ENCODE measurements at places on chromosomes 2 and 18.

DNA sequence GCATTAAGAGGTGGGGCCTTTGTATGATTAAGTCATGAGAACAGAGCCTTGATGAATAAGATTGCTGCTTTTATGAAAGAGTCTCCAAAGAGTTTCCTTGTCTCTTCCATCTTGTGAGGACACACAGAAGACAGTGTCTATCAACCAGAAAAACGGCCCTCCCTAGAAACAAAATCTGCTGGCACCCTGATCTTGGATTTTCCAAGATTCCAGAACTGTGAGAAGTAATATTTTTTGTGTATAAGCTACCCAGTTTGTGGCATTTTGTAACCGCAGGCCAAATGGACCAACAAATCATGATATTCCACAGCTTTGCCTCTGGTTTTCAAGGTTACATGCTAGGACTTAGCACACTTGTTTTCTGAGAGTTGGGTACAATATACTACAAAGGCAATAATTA lies 687.8 kb downstream of the TDRD15 start:
- no peak for DNase-seq

DNA sequence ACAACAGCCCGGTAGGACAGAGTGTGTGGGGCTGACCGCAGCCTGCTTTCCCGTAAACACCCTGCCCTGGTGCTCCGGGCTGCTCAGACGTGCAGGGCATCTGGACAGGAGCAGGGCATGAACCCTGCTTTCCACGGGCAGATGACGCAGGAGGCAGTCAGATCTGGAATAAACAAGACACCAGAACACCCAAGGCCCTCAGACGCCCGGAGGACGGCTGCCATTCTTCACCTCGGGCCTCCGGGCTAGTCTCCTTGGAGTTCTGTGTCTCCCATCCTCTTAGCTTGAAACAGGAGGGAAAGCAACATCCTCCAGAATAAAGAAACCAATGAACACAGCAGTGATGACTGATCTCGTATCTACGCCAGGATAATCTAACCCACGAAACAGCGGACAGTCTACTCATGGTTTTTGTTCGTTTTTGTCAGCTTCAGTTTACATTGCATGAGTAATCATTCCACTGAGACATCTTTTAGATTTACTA lies 7.3 kb downstream of the PXDN start:
- DNase-seq = no peak

GRCh38 chr2:85744741-85745601 lies 8.8 kb upstream of the ATOH8 start:
- DNase-seq = no peak

- no peak for DNase-seq
Measured at GRCh38 chr18:37701967-37702366, 136.4 kb upstream of the CELF4 start.

GRCh38 chr2:234564699-234565098 lies 67.8 kb upstream of the ARL4C start:
- no peak for DNase-seq

- no peak for DNase-seq
Measured at GRCh38 chr2:82789851-82790205, 1669.3 kb downstream of the SUCLG1 start.

- no peak for DNase-seq
Measured at GRCh38 chr2:124693156-124693555, 668.1 kb downstream of the CNTNAP5 start.

DNA sequence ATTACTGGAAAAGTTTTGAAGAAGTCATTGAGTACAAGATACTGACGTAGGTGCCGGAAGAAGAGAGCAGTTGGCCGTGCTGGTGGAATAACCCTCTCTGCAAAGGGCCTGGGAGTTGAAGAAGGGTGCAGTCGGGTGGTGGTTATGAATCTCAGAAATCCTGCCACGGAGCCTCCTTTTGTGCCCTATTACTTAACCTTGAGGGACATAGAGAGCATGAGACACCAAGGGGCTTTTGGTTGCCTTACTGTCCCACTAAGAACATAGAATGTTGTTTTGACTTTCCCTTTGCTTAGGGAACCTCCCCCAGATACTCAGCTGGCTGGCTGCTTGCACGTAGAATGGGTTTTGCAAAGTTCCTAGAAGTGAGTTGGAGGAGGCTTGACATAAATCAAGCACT lies 1.3 kb upstream of the CD28 start:
- DNase-seq = peak; percentile 69

- DNase-seq = no peak
Measured at GRCh38 chr18:43886341-43886740, 609.1 kb upstream of the SYT4 start.

GRCh38 chr2:74551530-74551929 lies 2.2 kb downstream of the LOXL3 start:
- no peak for DNase-seq

DNA sequence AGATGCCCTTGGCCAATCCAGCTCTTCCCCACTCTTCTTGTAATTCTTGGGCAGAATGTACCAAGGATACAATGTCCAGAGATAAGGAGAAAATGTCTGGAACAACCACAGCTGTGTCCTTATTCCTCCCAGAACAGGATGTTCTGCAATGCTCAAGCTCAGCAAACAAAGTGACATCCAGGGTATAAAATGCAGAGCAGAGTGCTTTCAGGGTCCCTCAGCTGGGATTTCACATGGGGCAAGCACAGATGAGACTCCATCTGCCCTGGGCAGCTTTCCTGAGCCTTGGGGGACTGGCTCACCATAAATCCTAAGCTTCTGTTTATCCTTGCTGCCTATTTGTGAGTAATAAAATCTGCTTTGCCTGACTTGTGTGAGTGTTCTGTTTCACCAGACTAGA lies 127.4 kb downstream of the VAPA start:
- DNase-seq = no peak

DNA sequence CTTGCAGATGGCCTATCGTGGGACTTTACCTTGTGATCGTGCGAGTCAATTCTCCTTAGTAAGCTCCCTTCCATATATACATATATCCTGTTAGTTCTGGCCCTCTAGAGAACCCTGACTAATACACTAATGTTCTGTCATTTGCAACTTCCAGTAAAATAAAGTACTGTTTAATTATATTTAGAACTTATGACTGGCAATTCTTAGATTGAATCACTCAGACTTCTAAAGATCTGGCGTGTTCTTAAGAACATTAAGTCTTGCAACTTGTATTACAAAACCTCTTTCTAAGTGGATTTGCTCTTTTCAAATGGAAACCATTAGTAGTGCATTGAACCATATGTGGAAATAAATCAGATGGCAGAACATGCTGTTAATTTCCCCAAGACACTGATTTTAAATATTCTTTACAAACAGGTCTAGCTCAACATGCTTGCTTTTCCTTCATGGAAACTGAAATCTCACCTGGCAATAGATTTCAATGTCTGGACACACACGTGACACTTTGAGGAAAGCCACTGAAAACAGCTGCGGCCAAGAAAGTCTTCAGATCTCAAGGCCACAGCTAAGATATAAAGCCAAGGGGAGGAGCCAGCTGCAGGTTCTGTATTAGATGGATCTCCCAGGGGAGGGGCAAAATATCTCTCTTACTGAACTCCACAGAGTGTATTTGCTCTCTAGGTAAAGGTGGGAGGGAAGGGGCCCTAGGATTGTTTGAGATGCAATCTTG lies 50.6 kb downstream of the PMAIP1 start:
- no peak for DNase-seq

- DNase-seq = no peak
Measured at GRCh38 chr2:42192652-42193566, 23.8 kb downstream of the EML4 start.

DNA sequence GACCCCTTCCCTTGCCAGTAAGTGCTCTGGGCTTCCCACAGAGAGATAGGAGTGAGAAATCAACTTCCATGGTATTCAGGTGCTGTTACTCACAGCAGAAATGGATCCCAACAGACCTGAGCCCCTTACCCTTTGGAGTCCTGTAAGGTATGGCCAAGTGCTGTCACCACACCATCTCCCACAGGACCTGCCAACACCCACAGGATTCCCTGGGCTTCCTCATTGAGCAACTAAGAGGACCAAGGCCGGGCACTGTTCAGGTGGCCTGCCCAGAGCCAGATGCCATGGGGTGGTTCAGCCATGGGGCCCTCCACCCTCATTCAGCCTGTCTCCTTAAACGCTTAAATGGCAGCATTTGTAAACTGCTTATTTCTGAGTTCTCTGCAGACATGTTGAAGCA lies 166.2 kb downstream of the TRIM43 start:
- DNase-seq = no peak

DNA sequence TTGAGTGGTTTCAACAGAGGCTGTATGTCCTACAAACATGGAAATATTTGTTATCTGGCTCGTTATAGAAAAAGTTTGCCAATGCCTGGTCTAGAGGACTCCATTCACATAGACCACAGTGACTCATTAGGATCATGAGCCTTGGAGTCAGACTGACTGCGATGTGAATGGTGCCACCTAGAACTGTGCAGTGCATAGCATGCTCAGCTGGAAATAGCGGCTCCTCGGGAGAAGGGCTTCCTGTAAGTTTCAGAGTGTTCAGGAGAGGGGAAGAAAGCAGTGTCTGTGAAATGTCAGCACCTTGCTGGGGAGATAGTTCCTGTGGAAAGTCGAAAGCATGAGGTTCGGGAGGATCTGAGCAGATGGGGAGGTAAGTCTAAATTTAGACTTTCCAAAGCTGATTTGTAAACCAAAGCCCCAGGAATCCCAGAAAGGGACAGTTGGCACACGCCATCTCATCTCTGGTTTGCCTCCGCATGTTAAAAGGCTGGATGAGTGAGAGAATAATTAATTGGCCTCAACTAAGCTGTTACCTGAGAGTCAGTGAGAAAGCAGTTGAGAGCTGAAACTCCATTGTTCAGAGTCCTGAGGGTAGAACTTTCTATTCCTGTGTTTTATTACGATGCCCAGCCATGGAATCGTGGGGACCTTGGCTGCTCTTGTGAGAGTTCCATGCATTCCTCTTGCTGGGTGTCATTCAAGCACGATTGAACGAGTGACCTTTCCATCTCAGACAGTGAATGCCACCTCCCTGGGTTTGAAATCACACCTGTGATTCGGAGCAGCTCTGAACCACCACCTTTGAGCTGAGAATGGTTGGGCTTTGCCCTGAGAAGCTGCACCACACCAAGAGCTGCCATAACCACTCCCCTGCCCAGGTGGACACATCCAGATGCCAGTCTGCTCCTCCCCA lies 99.5 kb downstream of the MAPK4 start:
- no peak for DNase-seq

DNA sequence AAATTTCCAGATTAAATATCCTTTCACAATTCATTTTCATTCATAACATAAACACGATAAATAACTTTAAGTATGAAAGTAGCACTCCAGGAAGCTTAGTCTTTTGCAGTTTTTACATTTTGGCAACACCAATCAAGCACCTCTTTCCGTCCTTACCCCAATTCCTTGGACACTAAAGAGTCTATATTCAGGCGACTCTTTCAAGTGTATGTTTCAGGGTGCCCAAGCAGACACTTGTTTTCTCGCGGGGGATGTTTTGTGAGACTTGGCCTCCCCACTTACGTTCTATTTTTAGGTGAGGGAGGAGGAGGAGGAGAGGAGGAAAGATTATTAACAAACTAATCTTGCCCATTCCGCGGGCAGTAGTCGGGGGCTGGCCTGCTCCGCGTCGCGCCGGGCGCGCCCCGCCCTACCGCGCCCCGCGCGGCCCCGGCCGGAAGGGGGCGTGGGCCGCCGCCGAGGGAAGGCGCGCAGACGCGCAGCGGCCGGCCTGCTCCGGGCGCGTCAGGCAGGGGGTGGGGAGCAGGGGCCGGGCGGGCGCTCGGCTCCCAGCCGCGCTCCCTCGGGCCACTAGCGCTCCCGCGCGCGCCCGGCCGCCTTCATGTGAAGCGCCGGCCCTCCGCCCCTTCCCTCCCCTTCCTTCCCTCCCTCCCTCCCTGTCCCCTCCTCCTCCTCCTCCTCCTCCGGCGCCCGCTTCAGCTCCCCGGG lies at the start of gene ITPRID2:
ITPRID2 (plus strand) TSS at position 473 of the 708 bp plus-strand sequence. CDS start 337 bp downstream, outside the sequence.
- peak; percentile 65 for DNase-seq

DNA sequence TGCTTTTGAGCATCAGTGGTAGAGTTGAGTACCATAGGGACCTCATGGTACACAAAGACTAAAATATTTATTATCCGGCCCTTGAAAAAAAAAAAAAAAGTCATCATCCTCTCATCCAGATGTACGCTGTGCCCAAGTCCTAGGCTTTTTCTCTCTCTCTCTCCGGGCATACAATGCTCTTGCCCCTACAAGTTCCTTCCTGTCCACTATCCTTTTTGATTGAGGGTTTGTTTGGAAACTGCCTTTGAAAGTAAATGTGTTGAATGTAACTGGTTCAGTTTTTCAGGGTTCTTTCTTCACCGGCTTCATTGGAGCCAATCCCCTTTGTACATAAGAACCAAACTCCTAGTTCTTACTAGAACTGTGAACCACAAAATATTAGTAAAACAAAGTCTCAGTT lies 130.3 kb downstream of the MGAT5 start:
- no peak for DNase-seq

GRCh38 chr2:6791682-6792081 lies 74.0 kb downstream of the CMPK2 start:
- DNase-seq = no peak

DNA sequence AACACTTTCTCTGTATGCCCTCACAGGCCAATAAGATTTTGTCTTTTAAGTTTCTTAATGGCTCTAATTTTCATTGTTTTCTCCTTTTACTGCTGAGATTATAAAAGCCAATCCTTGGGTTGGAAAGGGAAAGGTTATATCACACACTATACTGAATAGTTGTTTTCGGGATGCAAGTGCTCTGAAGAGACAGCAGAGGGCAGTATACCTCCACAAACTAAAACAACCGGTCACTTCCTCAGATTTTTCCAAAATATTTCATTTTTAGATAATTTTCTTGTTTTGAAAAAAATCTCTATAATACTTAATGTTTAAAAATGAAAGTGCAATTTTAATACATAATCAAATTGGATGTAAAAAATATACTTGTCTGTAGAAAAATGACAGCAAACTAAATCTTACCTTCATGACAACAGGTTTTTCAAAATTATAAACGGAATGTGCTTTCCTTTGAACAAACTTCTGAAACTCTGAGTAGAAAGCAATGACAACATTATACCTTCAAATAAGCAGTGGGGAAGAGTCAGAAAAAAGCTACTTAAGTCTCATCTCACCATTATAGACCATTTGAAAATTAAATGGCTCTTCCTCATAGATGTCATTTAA lies 82.7 kb downstream of the ORC4 start:
- DNase-seq = peak; percentile 27

- no peak for DNase-seq
Measured at GRCh38 chr18:36017232-36017631, 44.8 kb downstream of the RMP24 start.

- DNase-seq = no peak
Measured at GRCh38 chr2:238997137-238997390, 149.2 kb downstream of the TWIST2 start.

All from CD4-positive, alpha-beta T cell treated with Interleukin-21 for 1 hour (primary cell).